Stimulated activated CD4-positive, alpha-beta T cell treated with anti-CD3 and anti-CD28 coated beads, Interleukin-1b, Interleukin-23, amount 100 ng/mL, for 4 hours (primary cell): ENCODE measurements at places on chromosomes 3 and 15.

DNA sequence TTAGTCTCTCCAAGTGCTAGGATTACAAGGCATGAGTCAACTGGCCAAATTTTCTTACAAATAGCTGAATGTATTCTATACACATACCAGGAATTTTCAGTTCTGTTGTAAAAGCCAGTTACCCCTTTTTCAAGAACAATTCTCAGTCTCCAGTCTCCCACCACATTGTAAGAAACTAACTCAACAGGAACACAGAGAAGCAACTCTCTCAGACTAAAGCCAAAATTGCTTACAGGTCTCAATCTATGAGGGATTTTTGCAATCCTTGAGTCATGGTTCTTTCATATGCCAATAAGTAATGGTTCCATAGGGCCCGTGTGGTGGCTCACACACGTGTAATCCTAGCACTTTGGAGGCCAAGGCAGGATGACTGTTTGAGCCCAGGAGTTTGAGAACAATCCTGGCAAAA, 8.5 kb downstream of the IP6K2 start:
- DNase-seq: no peak

DNA sequence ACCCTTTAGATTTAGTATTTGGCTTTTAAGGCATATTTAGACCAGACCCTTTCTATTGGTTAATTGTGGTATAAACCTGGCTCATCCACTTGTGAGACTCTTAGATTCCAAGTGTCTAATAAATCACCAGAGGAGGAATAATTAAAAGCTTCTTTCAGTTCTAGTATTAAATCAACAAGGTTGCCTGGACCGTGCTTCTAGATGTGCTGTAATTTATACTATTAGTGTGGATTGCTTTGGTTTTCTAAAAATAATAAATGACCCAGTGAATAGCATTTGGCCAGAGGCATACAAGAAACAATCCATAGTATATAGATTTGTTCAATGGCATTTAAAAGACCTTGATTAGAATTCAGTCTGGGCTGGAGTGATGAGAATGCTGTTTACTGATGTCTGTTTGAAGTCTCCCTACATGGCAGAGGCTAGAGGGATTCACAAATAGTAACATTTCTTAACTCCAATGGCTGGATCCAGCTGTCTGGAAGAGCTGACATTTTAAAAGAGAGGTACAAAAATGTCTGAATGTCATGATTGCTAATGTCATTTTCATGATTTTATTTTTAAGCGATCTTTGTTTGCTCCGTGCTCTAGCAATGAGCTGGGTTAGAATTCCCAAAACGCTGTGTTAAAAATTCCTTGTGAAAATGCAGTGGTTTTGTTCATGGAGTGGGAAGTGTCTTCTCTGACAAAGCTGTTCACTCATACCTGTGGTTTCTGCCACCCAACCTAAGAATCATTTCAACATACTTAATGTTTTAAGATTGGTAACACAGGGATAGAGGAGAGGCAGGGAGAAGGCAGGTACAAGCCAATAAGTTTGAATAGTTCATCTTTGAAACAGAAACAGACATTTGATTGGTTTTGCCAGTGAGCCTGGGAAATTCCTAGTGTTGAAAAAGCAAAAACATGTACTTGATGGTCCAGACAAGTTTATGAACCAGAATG, 89.9 kb downstream of the RBMS3 start:
- DNase-seq: no peak

- no peak for DNase-seq
These were observed 357.7 kb downstream of the TBC1D5 start for GRCh38 chr3:17384567-17385296.

DNA sequence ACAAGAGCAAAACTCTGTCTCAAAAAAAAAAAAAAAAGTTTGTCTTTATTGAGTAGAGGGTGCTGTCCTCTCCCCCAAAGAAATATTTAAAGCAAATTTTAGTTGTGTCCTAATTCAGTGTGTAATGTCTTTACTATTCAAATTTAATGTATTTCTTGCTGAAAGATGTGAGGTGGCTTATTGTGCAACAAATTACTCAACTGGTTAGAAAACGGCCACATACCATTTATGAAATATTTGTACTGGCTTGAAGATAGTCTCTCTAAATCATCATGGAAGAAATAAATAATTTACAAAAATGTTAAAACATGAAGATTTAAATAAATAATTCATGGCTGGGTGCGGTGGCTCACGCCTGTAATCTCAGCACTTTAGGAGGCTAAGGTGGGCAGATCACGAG, 63.0 kb downstream of the SLTM start:
- DNase-seq: no peak

DNA sequence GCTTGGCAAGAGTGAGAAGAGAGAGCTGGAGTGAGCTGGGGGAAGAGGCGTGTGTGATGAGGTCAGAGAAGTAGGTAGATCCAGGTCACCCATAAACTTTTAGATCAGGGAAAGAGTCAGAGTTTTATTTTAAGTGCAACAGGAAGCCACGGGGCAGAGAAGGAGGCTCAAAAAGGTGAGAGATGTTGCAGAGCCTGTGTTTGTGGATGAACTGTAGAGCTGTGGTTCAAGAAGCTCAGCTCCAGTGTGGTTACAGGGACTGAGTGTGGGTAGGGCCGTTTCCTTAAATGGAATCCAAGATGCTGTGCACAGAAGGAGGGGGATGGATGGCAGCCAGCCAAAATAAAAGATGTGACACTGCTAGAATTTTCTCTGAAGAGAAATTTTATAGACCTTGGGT, 337.2 kb downstream of the SATB1 start:
- DNase-seq: no peak

- no peak for DNase-seq
These were observed 23.2 kb downstream of the SHC4 start for GRCh38 chr15:48940508-48940907.

- no peak for DNase-seq
These were observed 29.1 kb upstream of the SLC30A4 start for GRCh38 chr15:45551676-45552075.

- DNase-seq: no peak
These were observed 5.1 kb downstream of the SPTBN5 start for GRCh38 chr15:41888662-41889253.

- DNase-seq: no peak
These were observed 338.3 kb upstream of the ZNF385D start for GRCh38 chr3:22089284-22089683.

DNA sequence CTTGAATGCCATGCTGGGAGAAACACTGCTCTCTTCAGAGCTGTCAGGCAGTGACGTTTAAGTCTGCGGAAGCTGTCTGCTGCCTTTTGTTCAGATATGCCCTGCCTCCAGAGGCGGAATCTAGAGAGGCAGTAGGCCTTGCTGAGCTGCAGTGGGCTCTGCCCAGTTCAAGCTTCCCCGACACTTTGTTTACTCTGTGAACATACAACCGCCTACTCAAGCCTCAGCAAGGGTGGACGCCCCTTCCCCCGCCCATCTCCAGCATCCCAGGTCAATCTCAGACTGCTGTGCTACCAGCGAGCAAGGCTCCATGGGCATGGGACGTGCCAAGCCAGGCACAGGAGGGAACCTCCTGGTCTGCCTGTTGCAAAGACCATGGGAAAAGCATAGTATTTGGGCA, 99.7 kb downstream of the TAFA4 start:
- no peak for DNase-seq

DNA sequence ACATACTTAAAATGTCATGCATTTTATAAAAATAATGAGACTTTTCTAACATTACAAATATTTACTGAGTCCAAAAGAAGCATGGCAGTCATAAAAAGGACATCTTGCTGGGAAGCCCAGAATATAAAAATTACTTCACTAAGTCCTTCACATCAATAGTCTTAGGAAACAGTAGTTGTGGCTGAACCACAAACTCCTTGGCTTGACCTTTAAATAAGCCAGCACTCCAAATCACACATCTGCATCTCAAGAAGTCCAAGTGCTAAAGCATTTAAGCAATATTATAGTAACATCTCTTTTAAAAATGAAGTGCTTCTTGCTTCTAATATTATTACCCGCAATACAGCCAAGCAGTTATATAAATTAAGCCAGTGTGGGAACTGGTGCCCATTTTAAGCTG, 8.8 kb downstream of the CCNL1 start:
- no peak for DNase-seq

GRCh38 chr15:66865622-66866611, 163.9 kb downstream of the SMAD6 start:
- no peak for DNase-seq

DNA sequence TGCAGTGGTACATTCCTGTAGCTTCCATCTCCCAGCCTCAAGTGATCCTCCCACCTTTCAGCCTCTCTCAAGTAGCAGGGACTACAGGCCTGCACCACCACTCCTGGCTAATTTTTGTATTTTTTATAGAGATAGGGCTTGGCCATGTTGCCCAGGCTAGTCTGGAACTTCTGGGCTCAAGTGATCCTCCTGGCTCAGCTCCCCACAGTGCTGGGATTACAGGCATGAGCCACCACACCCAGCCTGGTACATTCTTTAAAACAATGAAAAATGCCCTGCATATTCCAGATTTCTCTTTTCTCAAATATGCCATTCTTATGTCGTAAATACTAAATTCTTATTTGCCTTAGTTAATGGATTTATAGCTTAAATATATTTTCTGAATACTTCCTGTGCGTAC, 581.4 kb downstream of the MECOM start:
- DNase-seq: no peak

- DNase-seq: no peak
These were observed 91.5 kb upstream of the ADAMTS17 start for GRCh38 chr15:100433304-100433703.

- no peak for DNase-seq
These were observed 18.7 kb downstream of the TRPM1 start for GRCh38 chr15:31082771-31083369.

DNA sequence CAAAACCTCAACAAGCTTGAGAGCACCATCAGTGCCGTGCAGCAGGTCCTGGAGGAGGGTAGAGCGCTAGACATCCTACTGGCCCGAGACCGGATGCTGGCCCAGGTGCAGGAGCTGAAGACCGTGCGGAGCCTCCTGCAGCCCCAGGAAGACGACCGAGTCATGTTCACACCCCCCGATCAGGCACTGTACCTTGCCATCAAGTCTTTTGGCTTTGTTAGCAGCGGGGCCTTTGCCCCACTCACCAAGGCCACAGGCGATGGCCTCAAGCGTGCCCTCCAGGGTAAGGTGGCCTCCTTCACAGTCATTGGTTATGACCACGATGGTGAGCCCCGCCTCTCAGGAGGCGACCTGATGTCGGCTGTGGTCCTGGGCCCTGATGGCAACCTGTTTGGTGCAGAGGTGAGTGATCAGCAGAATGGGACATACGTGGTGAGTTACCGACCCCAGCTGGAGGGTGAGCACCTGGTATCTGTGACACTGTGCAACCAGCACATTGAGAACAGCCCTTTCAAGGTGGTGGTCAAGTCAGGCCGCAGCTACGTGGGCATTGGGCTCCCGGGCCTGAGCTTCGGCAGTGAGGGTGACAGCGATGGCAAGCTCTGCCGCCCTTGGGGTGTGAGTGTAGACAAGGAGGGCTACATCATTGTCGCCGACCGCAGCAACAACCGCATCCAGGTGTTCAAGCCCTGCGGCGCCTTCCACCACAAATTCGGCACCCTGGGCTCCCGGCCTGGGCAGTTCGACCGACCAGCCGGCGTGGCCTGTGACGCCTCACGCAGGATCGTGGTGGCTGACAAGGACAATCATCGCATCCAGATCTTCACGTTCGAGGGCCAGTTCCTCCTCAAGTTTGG, 60.8 kb upstream of the CCR4 start:
- no peak for DNase-seq
